ENCODE measurements at places on chromosomes 13 and 19.

DNA sequence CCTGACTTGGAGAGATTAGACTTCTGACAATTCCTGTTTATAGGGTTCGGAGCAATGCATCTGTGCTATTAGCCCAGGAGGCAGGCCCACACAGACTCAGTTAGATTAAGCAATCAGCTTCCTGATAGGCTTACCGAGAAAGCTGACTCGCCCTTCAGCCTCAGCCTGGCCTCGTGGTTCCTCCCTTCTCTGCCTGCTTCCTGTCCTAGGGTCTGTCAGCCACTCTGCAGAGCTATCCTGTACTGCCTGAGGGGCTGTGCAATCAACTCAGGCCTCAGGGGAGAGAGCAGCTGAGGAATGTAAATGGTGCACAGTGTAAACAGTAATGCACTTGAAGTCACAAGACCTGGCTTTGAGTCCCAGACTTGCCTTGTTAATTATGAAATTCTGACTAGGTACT lies 30.7 kb downstream of the HTR2A start:
- DNase-seq, result no peak

DNA sequence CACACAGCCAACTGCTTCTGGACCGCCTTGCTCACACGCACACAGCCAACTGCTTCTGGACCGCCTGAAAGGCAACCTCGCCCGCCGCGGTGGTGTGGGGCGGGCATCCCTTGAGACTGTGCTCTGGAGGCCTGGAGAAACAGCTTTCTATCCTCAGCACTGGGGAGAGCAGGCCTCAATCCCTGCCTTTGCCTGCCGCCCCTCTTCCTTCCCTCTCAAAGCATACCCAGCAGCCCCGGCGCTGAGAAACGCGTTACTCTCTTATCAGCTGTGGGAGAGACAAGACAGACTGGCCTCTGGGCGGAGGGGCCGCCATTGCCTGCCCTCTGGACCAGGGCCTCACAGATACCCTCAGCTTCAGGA lies 2.9 kb downstream of the LIPE start:
- no peak for DNase-seq

DNA sequence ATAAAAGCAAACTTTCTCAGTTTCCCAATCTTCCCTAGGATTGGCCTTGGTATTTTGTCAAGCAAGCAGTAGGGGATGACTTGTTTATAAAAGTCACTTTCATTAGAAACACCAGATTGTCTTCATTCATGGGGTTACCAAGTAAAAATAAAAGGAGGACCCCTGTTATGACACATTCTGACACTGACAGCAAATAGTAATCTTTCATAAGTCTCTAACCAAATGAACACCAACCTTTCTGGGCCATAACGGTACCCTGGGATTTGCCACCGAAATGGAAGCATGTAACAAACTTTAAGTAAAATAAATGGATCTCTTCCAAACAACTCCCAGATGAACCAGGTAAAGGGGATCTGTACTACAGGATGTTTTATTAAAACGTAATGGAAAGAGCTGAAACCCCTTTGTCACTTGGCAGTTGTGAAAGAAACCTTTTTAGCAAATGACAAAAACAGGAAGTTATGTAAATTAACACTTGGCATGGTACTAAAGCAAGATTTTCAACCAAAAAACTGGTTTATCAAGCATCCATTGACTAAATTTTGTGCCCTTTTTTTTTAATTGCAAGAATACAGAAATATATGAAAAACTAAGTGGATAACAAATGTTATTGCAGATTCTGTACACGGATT lies 335.6 kb downstream of the RBM26 start:
- no peak for DNase-seq

DNA sequence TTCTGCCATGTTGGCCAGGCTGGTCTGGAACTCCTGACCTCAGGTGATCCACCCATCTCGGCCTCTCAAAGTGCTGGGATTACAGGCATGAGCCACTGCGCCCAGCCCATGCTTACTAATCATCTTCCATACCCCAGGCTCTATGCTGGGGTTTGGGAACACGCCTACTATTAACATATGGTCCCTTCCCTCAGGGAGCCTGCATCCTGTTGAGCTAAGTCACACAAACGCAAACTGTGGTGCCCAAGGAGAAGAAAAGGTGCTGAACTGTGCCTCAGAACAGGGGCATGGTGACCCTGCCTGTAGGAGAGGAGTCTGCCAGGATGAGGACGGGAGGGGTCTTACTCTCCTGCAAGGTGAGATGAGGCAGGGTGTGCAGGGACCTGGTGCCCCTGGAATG lies 5.6 kb downstream of the MICOS13 start:
- DNase-seq, result no peak

DNA sequence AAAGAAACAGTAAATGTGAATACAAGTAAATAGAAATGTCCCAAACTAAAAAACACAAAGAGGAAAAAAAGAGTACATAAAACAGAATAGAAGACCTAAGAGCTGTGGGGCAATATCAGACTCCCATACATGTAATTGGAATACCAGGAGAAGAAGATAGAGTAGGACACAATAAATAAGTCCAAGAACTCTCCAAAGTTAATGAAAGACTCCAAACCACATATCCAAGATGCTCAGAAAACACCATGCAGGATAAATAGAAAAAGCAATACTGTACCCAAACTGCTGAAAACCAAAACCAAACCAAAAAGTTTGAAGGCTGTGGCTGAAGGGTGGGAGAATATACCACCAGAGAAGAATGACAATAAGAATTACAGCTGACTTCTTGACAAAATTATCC lies 18.3 kb downstream of the THSD1 start:
- no peak for DNase-seq

GRCh38 chr13:45168555-45168930 lies 32.3 kb downstream of the KCTD4 start:
- no peak for DNase-seq

DNA sequence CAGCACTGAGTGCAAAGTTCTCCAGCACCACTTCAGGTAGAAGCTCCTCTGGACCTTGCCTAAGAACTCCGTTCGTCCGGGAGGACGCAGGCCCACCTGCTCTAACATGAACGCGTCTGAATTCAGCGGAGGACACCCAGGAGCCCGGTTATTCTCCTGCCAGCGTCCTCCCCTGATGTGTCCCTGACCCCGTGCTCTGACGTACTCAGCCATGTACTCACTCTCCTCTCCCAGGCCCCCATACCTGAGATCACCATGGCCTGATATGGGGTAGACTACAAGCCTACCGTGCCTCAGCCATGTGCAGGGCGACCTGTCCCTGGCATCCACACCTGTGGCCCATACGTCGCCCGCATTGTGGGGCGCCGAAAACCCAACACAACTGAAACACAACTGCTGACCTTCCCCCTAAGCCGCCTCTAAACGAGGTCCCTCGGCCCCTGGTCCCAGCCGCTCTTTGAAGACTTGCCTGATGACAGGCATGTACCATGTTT lies 744 bp upstream of the ZNF584 start:
- no peak for DNase-seq

- no peak for DNase-seq
Measured at GRCh38 chr13:44142941-44143665, 230.5 kb upstream of the SERP2 start.

GRCh38 chr19:51653162-51653561 lies 6.5 kb upstream of the SIGLEC14 start:
- DNase-seq, result no peak
